Activated effector memory CD4-positive, alpha-beta T cell treated with Interleukin-2 at 50 U/mL for 16 hours (primary cell): ENCODE measurements at places on chromosomes 4 and X.

DNA sequence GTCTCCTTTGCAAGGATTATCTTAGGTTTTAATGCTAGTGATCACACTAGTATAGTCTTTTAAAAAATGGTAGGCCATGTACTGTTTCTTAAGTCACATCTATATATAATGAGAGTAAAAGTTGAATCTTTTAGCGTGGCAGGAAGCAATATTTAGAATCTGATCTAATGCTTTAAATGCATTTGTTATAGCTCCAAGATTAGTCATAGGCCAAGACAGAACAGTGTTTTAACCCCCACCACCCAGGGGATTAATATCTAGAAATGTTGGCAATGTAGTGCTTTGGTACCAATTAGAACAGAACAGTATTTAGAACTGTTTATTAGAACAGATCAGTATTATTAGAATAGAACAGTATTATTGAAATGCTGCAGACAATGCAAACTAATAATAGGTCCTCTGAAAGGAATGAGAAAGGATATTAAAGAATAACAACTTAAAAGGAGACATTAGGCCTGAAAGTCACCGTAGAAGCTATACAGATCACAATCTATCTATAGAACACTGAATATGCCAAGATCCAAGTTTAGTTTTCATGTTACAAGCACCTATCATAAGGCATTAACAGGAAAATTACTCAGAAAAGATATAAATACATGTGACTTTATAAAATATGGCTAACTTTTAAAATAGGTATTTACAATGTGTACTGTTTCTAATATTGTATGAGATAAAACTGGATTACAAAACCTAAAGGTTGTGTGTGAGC is 146.2 kb downstream of the NPNT start:
- no peak for DNase-seq

DNA sequence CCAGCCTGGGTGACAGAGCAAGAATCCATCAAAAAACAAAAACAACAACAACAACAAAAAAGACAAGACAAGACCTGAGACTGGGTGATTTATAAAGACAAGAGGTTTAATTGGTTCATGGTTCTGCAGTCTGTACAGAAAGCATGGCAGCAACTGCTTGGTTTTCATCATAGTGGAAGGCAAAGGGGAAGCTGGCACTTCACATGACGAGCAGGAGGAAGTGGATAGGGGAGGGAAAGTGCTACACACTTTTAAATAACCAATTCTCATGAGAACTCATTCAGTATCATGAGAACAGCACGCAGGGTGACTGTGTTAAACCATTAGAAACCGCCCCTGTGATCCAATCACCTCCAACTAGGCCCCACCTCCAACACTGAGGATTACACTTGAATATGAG is 28.4 kb upstream of the SLC10A7 start:
- no peak for DNase-seq

DNA sequence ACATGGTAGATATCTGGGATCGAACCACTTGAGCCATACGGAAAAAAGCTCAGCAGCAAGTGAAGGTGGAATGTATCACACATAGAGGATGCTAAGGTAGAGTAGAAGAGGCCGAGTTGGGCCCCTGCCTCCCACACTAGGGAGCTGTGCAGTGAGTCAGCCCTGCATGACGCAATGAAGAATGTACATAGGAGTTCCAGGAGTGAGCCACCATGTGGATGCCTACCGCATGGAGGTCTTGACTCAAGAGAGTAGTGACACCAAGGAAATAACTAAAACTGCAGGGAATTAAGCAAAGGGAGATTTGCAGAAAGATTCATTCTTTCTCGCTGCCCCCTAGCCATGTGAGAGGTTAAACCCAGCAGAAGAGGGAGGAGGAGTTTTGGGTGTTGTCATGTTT is 389.6 kb upstream of the IGFBP7 start:
- no peak for DNase-seq

GRCh38 chr4:24639714-24640113 is 55.4 kb upstream of the DHX15 start:
- DNase-seq, result no peak

GRCh38 chr4:173170182-173170778 is 1.7 kb downstream of the GALNT7 start:
- no peak for DNase-seq
